Stromal cell of bone marrow (primary cell): ENCODE measurements at places on chromosomes 16 and 17.

DNA sequence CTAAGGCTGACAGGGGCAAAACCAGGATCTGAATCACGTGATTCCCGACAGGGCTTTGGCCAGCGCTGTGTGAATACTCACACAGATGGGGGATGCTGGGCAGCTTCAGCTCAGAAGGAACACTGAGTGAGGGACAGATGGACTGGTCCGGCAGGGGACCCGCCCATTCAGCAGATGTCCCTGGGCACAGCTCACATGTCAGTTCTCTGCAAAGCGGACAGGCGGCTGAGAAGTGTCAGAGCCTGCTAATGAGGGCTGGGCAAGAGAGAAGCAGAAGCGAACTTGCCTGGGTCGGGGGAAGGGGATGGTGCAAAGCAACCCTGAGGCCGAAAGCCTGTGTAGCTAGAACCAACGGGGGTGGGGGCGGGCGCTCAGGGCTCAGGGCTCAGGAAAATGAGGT is 11.9 kb upstream of the GLIS2 start:
- DNase-seq, result no peak

DNA sequence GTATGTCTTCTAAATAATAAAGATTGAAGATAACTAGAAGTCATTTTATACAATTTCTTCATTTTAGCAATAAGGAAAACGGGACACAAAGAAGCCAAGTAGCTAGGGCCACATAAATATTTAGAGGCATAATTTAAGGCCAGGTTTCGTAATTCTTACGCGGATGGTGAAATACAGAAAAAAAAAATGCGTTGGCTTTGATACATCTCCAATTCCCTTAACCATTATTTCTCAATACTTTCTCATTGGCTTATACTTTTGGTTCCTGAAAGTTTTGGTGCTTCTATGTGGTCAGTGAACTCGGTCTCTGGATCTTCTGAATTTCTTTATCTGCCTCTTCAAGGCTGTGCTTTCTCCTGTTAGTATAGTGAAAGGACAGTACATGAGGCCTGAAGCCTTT is 888.1 kb downstream of the KCNJ2 start:
- DNase-seq, result peak; percentile 32

- DNase-seq, result no peak
Observed at GRCh38 chr16:58119509-58119845, 9.7 kb downstream of the CFAP20 start.

- DNase-seq, result no peak
Observed at GRCh38 chr16:31416371-31416770, 11.8 kb downstream of the COX6A2 start.

- no peak for DNase-seq
Observed at GRCh38 chr16:89722392-89723278, 1.3 kb downstream of the ZNF276 start.
